ENCODE measurements at places on chromosomes 2 and 18.

DNA sequence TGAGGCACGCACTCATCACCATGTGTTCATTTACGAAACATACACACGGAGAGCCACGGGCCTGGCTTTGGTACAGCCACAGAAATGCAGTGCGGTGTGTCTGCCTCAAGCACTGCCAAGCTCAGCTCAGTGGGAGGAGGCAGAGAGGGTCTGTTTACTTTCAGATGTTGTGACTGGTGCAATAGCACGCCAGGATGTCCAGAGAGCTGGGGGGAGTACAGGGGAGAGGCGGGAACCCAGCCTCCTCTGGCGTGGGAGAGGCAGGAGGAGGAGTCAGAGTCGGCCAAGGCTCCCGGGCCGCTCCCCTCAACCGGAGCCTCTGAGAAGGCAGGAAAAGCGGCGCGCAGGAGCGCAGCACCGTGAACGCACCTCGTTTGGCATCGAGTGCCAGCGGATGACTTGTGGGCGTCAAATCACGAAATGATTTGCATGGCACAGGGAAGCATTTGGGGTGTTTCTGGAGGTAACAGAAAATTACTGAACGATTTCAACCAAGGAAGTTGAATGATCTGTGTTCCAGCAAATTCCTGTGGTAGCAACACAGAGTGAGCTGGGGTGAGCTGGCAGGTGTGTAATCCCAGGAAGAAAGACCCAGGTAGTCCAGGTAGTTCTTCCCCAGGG lies 143.0 kb downstream of the ZNF516 start:
- no peak for DNase-seq

- DNase-seq, result no peak
Measured at GRCh38 chr2:233789554-233789953, 11.4 kb downstream of the MROH2A start.

DNA sequence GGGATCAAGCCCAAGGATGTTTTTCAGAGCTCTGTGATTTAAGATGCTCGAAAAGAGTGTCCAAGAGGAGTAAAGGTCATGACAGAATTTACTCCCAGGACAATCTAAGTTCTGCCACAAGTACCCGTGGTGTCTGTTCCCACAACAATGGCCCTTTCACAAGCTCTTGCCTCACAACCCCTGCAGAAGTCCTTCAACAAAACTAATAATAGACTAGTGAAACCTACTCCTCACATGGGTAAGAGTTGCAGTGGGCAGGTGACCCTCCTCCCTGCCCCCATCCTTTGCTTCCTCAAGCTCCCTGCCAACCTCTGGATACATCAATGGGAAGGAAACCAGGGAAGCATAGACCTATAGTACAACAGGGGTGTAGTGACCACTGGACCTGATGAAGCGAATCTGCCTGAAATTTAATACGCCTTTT lies 34.9 kb downstream of the PTCD3 start:
- DNase-seq, result no peak

- no peak for DNase-seq
Measured at GRCh38 chr18:74097803-74098202, 49.8 kb downstream of the FBXO15 start.

GRCh38 chr2:84894758-84895520 lies 10.5 kb upstream of the TMSB10 start:
- no peak for DNase-seq

GRCh38 chr2:5668682-5669250 lies 23.4 kb upstream of the SOX11 start:
- DNase-seq, result no peak
